ENCODE measurements at places on chromosomes 7 and 10.

DNA sequence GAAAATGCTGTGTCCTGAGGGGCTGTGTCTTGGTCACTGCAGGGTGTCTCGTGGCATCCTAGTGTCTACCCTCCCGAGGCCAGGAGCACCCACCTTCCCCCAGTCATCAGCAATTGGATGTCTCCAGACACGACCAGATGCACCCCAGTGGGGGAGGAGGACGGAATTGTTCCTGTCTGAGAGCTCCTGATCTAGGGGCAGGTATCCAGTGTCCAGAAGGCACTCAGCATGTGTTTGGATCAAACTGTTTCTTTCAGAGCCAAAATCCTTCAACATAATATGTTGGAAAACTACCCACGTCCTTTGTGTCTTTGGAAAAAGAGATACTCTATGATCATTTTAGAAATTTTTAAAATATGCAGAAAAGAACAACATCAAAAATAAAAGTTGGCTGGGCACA, 16.9 kb downstream of the PRKRIP1 start:
- no peak for DNase-seq

DNA sequence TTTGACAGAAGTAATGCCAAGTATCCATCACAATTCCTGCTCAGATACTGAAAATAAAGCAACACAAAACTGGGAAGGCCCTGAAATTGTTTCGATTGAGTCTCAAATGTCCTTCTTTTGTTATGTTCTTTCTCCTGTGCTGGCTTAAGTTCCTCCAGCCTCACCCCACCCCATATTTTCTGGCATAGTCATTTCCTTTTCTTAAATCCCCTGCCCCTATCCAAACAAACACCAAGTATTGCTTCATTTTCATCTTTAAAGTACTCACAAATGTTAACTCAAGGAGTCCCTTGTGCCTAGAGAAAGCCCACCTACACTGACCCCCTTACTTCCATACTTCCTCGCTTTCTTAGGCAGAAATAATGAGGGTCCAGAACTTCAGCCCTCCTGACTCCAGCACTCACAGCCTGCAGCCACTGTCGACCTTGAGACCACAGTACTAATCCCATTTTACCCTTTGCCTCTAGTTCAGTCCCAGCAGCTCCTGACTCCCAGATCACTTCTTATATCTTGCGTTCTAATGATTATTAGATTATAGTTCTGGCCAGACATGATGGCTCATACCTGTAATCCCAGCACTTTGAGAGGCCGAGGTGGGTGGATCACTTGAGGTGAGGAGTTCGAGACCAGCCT, 73.2 kb upstream of the ST8SIA6 start:
- DNase-seq, result no peak

DNA sequence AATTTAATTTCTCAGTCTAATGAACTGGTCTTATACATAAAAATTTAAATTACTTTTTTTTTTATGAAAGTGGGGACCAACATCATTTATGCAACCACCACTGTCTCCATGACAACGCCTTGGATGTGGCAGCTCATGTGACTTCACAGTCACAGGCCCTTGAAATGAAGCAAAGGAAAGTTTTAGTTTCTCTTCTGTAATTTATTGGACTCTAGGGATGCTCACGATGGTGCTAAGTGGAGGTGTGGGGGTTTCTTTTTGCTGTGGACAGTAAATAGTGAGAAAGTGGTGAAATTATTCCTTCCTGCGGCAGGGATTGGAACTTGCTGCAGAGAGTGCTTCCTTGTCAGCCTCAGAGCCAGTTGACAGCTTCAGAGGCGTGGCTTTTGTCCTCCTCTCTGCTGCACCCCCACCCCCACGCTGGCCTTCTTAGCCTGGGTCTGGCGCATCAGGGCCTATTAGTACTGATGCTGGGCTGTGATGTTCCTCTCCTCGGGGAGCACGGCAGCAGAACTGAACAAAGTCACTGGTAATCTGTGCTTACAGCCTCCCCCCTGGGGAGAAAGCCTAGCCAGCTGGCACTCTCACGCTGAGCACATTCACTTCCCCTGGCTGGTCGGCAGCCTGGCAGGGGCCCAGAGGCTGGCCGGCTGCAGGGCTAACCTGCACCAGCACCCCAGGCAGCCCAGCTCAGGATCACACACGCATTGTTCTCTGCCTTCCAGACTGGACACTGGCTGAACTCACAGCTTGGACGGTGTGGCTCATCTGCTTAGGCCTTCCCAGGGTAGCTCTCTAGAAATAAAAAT, 517.5 kb upstream of the GALNT17 start:
- peak; percentile 70 for DNase-seq

DNA sequence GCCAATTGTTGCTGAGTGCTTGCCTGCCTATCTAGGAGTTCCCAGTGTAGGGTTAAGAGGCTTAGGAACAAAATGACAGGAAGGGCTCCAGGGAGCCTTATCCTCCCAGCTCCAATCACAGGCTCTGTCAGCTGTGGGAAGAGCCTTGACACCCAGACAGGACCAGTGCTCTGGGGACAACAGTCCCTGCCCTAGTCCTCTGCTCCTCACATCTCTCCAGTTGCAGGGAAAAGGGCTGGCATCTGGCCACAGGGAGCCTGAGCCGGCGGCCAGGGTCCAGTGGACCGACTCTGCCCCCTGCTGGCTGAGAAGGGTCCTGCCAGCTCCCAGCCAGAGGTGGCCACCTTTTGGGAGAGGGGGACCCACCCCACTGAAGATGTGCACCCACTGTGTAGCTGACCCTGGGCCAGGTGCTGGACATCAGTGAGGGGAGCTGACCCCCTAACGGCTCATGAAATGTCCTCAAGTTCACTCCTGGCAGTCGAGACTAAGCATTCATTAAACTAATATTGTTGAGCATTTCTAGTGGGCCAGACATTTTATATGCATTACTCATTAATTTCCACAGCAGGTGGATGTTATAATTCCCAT, 17.6 kb downstream of the DNAJB12 start:
- DNase-seq, result peak; percentile 42

DNA sequence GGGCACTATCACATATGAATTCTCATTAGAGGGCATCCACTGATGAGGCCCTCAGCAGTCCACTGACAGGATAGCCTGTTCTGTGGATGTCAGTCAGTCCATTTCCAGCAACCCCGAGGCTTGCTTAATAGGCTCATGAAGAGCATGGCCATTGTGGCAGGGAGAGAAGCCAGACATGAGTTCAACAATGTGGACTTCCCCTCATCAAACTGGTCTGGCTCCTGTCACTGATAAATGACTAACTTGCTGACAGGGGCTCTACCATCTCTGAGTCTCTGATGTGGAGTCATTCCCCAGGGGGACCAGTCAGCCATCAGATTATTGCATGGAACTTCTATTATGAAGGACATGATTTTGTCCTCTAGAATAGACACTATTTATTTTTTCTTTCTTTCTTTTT, 19.8 kb upstream of the TRIL start:
- no peak for DNase-seq

GRCh38 chr7:132112106-132112505, 464.2 kb downstream of the PLXNA4 start:
- DNase-seq, result no peak

- no peak for DNase-seq
Observed at GRCh38 chr7:104096683-104097082, 107.2 kb upstream of the RELN start.

DNA sequence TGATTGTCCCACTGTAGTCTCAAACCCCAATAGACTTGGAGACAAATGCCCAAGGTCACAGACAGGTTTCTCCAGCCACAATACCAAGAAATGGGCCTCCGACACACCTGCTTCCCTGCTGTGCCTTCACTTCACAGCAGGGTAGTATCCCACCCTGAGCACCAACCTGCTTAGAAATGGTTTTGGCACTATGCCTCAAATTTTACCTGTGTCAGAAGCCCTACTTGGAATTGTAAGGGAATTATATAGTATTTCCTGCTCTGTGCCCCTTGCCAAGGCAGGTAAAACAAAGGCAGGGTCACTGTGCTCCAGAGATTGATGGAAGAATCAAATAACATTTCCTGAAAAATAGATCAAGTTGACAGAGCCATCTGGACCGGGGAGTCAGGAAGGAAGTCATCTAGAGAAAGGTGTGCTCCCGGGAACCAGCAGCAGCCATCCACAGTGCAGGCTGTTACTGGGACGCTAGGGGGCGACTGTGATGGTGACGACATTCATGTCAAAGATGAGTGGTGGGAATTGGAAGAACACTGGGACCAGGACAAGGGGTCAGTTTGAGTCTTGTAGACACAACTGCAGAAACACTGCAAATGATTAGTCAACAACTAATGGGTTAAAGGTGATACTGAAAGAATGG, 117.8 kb upstream of the AKR1E2 start:
- no peak for DNase-seq

- no peak for DNase-seq
Observed at GRCh38 chr10:12360461-12360860, 11.1 kb downstream of the CAMK1D start.

DNA sequence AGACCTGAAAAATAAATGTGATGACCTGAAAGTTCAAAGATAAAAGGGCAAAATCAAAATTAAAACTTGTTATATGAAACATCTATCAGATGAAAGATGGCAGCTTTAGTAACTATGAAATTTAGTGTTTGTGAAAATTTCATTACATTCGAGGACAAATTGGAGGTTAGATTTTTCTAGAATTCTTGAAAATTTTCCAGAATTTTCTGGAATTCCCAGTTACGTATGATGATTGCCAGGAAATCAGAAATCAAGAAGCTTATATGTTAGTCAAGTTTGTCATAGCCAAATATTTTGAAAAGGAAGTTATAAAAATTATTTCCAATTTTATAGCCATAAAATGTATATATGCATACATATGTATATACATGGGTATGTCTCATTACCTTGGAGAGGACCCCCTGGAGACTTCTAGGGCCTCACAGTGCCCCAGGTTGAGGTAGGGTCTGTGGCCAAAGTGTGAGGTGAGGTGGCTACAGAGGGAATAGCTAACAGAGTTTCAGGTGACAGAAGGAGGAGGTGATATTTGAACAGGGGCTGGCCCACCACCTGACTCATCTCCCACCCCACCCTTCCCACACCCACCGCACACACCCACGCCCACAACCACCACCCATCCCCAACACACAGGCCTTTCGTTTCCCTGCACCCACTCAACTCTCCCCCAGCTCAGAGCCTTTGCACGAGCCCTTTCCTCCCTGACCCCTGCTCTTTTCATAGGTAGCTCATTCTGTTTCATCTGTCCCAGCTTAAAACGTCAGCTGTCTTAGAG, 21.5 kb downstream of the C10orf105 start:
- no peak for DNase-seq

GRCh38 chr10:33370434-33370930, 36.0 kb upstream of the NRP1 start:
- no peak for DNase-seq

DNA sequence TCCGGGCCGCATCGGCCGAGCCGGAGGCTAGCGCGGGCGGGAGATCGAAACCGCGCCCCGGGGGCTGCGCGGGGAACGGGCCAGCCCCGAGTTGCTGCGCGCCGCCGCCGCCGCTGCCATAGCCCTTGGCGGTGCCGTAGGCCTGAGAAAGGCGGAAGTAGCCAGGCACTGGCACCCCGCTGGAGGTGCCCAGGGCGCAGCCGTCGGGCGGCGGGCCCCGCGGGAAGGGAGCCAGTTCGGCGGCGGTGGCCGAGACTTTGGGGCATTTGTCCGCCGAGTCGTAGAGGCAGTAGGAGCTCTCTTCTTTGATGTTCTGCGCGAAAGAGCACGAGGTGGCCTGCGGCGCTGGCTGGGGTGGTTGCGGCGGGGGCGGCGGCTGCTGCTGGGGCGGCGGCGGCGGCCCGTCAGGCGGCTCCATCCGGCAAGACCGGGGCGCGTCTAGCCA, 587 bp downstream of the HOXA10 start:
- no peak for DNase-seq

DNA sequence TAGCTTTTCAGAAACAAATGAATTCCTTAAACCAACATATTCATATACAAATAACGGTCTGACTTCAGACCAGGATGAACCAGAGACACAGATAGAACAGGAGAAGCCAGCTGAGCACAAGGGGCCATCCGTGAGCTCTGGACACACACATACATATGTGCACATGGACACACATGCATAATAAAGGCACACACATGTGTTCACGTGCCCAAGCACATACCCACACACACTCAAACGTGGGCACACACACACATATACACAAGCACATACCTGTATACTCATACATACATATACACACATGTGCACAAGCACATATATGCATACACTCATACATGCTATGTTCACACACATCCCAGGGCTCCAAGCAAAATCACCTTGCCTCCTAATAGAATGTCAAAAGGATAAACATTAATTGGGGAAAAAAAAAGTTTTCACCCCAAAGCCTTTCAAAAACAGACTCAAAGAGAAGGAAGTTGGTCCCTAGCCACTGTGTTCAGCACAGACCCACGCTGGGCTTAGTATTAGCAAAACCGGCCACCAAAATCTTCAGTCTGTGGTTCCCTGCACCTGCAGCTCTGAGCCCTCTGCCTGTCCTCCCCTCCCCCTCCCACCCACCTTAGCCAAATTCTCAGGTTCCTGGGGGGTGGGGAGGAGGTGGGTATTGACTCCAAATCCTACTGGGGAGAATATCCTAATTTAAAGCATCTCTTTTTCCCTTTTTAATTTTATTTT, 100.4 kb upstream of the MACROH2A2 start:
- DNase-seq, result no peak

- peak; percentile 56 for DNase-seq
Observed at GRCh38 chr10:28913436-28914237, 236.3 kb downstream of the BAMBI start.

GRCh38 chr10:69057261-69057950, 30.5 kb upstream of the SRGN start:
- no peak for DNase-seq

DNA sequence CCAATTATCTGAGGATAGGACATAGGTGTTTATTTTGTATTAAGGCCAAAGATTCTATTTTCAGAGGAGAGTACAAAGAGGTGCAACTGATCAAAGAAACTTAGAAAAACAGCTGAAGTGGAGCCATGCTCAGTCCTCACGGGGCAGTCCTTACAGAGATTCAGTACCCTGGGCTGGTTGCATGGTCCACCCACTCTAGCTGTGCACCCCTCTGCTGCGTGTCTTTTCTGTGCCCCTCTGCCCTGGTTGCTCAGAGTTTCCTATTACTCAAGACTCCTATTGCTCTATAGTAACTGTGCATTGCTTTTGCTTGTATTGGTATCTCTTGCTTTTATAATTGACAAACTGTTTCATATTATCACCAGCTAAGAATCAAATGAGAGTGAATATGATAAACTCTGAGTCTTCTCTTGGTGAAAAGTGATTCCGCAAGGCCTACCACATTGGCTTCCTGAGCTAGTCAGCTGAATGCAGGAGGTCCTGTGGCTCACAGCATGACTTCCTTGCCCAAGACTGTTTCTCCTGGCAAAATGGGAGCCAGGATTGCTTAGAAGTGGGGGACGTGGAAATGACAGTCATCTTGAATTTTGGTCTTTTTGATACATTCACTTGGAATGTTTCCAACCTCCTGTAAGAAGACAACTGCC, 137.0 kb downstream of the GLCCI1 start:
- no peak for DNase-seq

DNA sequence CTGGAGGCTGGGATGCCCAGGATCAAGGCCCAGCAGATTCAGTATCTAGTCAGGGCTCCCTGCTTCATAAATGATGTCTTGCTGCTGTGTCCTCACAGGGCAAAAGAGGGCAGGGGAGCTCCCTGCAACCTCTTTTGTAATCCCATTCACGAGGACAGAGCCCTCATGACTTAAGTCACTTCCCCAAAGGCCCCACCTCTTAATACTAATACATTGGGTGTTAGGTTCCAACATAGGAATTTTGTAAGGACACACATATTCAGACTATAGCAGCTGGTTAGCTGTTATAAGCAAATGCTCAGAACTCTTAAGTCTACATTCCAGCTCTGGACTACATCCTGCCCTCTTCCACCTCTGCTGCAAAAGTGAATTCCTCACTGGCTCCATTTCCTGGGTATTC, 63.0 kb downstream of the VOPP1 start:
- DNase-seq, result no peak
